ENCODE measurements at places on chromosomes 16 and 17.

- DNase-seq = no peak
Measured at GRCh38 chr17:8700546-8700945, 44.1 kb downstream of the CCDC42 start.

DNA sequence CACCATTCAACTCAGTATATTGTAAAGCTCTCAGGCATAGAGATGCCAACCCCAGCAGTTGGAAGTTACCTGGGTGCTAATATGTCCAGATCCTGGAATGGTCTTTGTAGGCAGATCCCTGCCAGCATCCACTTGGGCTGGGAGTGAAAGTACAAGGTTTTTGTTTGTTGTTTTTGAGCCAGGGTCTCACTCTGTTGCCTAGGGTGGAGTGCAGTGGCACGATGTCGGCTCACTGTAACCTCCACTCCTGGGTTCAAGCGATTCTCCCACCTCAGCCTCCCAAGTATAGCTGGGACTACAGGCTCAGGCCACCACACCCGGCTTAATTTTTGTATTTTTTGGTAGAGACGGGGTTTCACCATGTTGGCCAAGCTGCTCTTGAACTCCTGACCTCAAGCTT is 177.6 kb downstream of the IRF8 start:
- no peak for DNase-seq

GRCh38 chr17:4460661-4461060 is 26.9 kb downstream of the SPNS3 start:
- DNase-seq = no peak

- DNase-seq = no peak
Measured at GRCh38 chr17:27609611-27610303, 21.2 kb upstream of the LGALS9 start.

- no peak for DNase-seq
Measured at GRCh38 chr17:71287071-71287823, 833.6 kb upstream of the SOX9 start.
